Motor neuron (in vitro differentiated cells): ENCODE measurements at places on chromosomes 6 and 20.

GRCh38 chr6:41546866-41547798, 951 bp downstream of the FOXP4 start:
- peak; percentile 34 for ATAC-seq

GRCh38 chr6:83464381-83465140, 33.7 kb upstream of the ME1 start:
- no peak for ATAC-seq

- no peak for ATAC-seq
Observed at GRCh38 chr20:50538276-50538675, 28.1 kb downstream of the PTPN1 start.

- ATAC-seq, result no peak
Observed at GRCh38 chr6:22095836-22096235, 201.0 kb downstream of the PRL start.

- ATAC-seq, result peak; percentile 68
Observed at GRCh38 chr6:11213422-11214021, 18.9 kb downstream of the NEDD9 start.

GRCh38 chr6:30732237-30732943, 10.1 kb downstream of the FLOT1 start:
- ATAC-seq, result no peak

GRCh38 chr20:1623501-1624205, 3.8 kb upstream of the SIRPB1 start:
- ATAC-seq, result no peak

GRCh38 chr6:3584606-3585005, 127.8 kb upstream of the SLC22A23 start:
- no peak for ATAC-seq

DNA sequence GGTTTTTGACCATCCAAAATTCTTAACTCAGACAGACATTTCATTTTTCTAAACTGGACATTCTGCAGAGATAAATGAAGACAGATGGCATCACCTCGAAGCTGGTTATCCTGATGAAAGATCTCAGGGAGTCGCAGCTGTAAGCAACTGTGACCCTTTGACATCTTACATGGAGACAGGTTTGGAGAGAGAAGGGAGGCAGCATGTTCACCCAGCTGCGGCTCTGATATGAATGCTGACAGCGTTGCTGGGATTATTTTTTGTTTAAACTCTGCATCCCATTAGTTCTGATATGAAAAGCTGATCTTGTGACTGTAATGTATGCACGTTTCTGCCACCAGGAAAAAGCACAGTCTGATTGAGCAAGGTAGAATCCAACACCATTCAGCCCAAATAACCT, 89.4 kb downstream of the C6orf118 start:
- ATAC-seq, result peak; percentile 49
